ENCODE measurements at places on chromosomes 16 and 17.

DNA sequence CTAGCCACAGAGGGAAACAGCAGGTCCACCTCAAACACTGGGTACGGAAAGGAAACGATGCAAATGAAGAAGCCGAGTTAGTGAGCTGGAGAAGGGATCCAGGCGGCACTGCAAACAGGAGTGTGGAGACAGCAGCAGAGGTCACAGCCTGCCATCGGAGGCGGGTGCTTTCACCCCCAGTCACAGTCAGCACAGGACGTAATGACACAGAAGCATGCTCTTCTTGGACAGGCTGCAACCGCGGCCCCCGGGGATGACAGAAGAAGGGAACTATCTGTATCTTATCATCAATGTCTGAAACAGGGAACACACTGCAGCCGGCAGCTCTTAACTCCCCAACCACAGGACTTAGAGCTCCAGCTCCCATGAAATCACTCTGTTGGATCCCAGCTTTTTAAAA lies 16.1 kb upstream of the SLC38A8 start:
- no peak for DNase-seq

- no peak for DNase-seq
Measured at GRCh38 chr16:22369221-22369811, 5.1 kb downstream of the CDR2 start.

GRCh38 chr16:68389006-68389405 lies 59.3 kb downstream of the SMPD3 start:
- no peak for DNase-seq

- peak; percentile 62 for DNase-seq
Measured at GRCh38 chr16:89409161-89409711, 81.1 kb downstream of the ANKRD11 start.

DNA sequence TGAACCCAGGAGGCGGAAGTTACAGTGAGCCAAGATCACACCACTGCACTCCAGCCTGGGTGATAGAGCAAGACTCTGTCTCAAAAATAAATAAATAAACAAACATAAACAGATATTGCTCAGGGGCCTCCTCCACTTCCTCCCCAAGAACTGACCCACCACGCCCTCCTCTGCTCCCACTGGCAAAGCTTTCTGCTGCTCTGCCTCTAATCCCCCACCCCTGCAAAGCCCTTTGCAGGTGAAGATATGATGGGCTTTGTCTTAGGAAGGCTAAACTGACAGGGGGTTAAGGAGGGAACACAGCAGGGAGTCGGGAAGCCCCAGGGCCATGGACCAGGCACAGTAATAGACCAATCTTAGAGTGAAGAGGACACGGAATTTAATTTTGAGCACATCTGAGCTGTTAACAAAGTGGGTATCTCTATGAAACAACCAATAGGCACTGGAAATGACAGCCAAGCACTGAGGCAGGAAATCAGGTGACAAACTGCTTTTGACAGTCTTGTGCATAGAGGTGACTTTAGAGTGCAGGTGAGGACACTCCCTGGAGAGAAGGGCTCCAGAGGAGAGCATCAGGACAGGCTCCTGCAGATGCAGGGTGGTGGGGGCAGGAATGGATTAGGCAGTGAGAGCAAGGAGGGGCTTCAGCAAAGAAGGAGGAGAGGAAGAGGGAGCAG lies 6.4 kb upstream of the CD300LD start:
- DNase-seq = no peak

DNA sequence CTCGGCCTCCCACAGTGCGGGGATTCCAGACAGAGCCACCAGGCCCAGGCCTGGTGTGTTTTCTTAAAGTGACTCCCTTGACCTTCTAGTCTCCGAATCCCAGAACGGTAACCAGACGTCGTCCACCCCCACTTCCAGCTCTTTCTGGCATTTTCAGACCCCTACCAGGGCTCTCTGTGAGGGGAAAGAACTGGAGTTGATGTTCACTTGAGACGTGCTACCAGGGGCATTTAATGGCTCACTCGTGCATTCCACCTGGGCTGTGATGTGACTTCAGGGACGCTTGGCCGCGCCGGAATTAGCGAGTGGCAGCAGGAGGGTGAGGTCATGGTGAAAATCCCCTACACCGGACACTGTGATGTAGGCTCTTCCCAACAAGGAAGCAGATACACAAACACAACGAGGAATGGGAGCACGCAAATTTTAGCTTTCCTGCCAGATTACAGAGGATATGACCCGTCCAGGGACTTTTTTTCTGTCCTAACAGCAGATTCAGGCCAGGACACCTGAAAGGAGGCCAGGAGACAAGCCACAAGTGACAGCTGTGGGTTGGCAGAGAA lies 1.1 kb upstream of the GNA13 start:
- DNase-seq = no peak

- no peak for DNase-seq
Measured at GRCh38 chr17:60173304-60173819, 23.6 kb downstream of the CA4 start.

- DNase-seq = no peak
Measured at GRCh38 chr16:85153046-85153445, 40.8 kb upstream of the CIBAR2 start.

DNA sequence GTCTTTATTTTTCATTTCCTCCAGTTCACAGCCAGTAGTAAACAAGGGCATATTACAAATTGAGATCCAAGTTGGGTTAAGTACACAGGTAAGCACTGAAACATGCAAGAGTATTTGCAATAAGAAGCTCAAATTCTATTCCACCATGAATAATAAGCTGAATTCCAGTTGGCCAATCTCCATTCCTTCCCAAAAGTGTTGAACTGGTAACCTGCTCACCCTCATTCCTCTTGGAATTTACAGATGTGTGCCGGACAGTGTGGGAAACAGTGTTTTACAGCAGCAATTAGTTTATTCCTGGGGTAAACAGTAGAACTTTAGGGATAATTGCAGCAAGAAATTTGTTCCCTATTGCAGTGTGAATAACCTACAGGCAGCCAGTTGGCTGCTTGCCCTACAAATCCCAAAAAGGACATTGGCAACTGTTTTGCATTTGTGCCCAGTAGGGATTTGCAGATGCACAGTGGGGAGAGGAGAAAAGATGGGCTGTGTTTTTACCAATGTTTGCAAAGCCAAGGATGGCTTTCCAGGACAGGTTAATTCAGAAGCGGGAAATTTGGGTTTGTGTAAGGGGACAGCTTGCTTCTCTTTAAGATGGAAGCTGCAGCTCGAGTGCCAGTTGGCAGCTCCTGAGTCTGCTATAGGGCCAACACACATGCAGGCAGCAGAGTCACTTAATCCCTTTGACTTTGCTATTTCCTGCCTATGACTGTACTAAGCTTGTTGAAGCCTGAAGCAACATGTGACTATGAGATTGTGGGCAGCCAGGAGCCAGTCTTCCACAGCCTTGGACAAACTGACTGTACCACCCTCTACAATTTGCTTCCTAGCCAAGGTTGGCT lies 318.9 kb downstream of the MAP2K6 start:
- no peak for DNase-seq

- no peak for DNase-seq
Measured at GRCh38 chr16:11121914-11122692, 133.9 kb downstream of the SOCS1 start.

DNA sequence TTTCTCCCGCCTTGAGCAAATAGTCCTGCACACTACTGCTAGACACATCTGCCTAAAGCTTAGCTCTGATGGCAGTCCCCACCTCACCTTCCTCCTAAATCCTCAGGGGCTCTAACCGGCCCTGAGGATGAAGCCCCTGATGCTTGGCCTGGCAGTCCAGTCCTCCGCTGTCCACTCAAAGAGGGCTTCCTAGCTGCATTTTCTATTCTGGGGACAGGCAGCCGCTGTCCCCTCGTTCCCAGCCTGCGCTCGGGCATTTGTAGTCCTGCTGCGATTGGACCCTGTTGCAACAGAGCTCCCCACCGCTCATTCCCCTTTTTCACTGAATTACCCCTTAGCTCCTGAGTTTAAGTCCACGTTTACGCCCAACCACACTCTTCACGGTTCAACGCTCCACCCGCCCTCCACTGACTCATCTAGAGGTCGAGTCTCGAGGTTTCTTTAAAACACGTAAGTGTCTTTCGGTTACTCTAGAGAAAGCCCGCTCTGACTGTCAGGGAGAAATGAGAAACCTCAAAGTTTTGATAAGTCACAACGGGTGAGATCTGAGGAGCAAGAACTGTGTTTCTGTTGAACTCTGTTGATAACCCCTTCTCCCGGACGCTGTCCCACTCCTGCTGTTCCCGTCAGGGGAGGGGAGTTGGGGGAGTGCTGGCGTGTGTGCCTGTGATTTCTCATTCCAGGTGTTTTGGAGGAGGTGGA lies 4.5 kb downstream of the CCR7 start:
- peak; percentile 90 for DNase-seq

- no peak for DNase-seq
Measured at GRCh38 chr17:53635444-53635843, 187.3 kb upstream of the KIF2B start.

Data from stimulated activated CD4-positive, alpha-beta T cell treated with anti-CD3 and anti-CD28 coated beads, Interleukin-4, amount 100 ng/mL, for 24 hours (primary cell).